ENCODE measurements at places on chromosomes 5 and 9.

- DNase-seq, result no peak
These were observed 666.7 kb downstream of the LRRC70 start for GRCh38 chr5:63245271-63245670.

DNA sequence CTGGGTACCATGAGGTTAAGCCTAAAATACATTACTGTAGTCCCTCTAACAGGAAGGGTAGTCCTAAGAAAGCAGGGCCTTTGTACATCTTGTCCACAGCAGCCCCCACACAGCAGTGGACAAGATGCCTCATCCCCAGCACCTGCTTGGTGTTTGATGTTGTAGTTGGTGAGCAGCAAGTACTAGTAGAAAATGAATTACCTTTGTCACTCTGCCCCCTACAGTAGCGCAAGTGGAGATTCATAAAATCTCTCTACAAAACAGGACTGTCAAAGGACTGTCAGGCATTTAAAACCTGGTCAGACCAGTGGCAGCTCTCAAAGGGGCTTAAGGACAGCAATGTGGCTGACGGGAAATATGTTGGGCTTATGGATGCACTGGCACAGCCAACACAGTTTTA is 122.5 kb downstream of the TMEM174 start:
- DNase-seq, result no peak

DNA sequence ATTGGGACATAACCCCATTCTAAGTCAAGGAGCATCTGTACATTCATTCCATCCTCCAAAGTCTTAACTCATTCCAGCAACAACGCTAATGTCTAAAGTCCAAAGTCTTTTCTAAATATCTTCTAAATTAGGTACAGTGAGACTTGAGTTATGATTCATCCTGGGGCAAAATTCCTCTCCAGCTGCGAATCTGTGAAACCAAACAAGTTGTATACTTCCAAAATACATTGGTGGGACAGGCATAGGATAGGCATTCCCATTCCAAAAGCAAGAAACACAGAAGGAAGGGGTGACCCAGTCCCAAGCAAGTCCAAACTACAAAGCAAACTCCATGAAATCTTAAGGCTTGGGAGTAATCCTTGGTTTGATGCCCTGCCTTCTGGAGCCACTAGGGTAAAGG is 97.6 kb upstream of the FANCC start:
- DNase-seq, result no peak

DNA sequence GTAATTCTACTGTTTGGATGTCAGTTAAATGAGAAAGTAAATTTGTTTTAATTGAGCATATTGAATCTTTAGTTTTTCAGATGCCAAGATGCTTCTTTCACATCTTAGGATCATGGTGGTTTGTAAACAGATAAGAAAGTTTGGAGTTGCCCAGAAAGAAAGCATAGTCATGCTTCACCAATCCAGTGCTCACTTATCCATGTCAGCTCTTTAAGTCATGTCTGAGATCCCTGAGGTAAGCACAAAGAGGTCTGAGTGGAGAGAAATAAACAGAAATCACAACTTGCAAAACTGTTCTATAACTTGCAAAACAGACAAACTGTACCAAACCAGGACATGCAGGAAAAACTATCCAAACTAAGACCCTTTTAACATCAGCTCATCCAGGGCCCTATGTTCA is 87.7 kb downstream of the OSTF1 start:
- DNase-seq, result no peak

DNA sequence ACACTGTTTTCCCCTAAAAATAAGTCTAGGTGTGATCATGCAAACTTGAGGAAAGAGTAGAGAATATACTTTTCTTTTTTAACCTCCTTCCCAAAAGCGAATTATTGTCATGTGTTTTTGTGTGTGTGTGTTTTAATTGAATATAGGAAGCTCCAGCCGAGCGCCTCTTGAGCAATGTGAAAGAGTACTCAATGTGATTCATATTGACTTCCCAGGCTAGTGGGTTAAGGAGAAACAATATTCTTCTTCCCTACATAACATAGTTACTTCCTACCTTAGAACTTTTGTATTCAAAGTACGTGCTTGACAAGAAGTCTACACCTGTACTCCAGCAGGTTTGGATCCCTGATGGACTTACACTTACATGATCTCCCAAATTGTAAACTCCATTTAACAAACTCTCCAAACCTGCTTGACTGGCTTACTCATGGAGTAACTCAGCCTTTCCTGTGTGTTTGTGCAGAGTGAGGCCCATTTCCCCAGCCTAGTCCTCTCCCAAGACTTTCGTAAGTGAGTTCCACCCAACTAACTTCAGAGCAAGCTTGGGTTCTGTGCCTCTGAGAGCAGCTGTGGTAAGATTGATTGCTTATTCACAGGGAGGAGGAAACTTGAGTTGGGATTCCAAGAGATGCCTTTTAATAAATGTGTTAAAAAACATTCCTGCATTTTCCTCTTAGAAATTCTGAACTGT is 9.3 kb downstream of the SLC28A3 start:
- DNase-seq, result no peak

- DNase-seq, result no peak
These were observed 4.5 kb upstream of the IL7R start for GRCh38 chr5:35852084-35852734.

- DNase-seq, result no peak
These were observed 174.9 kb upstream of the HMHB1 start for GRCh38 chr5:143636931-143637528.

DNA sequence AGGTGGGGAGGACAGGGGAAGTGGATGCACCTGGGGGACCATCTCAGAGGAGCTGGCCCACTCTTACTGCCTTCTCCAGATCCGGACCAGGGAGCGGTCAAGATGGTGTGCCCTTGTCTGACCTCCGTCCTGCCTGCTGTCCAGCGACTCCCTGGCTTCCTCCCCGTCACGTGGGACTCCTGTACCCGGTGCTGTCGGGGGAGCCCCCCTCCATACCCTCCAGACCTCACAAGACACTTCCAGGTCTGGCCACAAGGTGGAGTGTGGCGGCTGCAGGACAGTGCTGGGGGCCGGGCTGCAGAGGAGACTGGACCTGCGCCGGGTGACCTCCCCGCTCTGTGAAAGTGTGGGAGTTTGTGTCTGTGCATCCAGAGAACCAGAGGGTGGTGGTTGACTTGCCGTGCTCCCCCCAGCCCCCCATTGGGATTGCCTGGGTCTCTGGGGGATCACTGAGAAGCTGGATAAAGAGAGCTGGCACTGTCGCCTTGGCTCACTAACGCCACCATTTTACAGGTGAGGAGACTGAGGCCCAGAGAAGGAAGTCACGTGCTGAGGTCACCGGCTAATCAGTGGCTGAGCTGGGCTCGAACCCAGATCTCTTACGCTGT is 1.9 kb upstream of the CRB2 start:
- DNase-seq, result peak; percentile 15

DNA sequence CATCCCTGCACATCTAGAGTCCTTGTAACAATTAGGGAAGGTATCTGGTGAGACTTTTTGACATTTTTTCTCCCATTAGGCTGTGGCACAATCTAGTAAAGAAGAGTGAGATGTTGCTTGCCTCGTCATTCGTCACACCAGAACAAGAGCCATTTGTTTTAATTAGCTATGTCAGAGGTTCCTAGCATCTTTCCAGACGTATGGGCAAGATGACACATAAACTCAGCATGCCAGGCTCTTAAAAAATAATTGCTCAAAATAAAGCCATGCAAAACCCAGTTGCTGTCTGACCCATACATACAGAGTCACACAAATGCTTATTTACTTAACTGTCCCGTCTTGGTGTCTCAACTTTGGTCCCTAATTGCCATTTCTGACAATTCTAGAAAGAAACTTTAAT is 125.9 kb downstream of the TRPM3 start:
- no peak for DNase-seq

DNA sequence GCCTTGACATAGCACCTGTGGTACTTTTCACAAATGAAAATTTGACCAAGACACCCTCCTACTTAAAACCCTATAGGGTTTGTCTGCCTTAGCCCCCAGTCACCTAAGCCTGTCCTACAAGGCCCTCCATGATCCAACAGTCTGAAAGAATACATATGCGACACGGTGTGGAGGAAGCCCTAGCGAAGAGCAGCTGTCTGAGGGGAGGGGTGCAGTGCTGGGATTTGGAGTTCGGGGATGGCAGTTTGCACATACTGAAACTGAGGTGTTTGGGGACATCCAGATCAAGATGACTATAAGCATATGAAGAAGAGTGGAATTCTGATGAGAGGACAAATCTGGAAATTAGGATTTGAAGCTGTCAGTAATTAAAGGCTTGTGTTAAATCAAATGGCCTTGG is 7.2 kb upstream of the MYORG start:
- DNase-seq, result no peak

DNA sequence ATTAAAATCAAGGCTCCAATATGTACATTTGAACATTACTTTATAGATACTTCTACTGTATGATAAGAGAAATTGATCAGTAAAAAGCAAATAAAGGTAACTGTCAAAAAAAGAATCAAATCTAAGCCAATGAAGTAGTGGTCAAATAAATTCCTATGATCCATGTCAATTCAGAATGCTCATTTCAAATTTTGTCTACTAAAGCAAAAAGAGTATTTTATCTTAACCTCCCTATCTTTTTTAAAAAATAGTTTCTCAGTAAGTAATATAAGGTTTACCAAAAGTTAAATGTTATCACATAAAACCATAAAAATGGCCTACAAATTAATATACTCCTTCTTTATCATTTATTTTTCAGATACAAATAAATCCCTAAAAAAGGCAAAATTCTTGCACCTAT is 165.9 kb downstream of the AGTPBP1 start:
- DNase-seq, result no peak

DNA sequence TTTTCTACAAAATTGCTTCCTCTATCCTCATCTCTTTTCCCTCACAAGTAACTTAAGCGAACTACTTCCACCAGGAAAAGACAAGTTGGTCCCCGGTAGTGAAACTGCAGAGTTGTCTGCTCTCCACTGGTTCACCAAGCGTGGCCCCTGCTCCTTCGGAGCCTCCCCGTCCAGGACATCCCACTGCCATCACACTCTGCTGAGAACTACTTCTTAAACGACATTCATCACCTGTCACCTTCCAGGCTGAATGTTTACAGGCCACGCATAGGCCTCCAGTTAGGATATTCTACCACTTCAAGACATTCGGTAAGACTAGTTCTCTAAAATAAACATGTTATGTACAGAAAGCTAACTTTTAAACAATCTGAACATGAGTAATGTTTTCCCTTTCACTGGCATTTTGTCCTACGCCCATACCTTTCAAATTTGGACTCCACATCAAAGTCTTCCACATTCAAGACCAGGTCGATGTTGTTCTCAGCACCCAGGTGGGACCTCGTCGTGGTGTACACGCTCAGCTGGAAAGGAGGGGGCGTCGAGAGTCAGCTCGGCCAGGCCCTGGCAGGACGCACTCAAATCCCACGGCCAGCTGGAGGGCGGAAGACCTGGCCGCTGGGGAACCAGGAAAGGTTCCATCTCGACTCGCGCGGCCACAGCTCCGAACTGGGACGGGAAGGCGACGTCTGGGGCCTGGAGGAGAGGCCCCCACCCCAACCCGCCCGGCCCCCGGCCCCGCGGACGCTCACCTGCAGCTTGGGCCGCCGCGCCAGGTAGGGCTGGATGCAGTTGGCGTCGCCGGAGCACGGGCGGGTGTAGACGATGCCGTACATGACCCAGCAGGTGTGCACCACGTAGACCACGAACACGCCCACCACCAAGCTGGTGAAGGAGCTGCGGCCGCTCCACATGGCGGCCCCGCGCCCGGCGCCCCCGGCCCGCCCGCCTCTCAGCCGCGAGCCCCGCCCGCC is 683 bp downstream of the CLPTM1L start:
- DNase-seq, result no peak

DNA sequence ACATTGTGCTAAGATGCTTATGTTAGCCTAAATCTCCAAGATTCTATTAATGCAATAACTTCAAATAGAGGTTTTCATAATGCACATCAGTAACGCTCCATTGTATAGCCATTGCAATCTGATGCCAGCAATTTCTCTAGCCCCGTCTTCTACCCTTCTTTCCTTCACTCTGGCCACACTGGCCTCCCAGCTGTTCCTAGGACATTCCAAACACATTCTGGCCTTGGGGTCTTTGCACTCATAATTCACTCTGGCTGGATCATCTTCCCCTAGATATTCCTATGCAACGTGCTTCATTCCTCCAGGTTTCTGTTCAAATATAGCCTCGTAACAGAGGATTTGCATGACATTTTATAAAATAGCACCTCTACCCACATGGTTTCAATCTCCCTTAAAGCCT is 23.3 kb downstream of the FAM81B start:
- DNase-seq, result no peak

DNA sequence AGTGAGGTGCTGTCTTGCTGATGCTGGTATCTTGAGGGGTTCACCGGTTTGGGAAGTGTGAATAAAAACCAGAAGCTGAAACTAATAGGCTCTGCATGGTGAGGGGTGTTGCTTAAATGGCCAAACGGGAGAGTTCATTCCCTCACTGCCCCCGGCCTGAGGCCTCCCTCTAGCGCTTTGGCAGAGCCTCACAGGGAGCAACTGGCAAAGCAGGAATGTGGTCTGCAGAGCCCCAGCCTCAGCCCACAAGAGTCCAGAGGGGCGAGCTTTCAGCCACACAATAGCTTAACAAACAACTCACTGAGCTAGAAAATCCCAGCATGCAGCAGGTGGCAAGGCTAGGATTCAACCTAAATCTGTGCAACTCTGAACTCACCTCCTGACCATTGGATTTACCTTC is 234.8 kb downstream of the MED10 start:
- DNase-seq, result no peak

GRCh38 chr5:88583471-88583870 is 299.5 kb downstream of the MEF2C start:
- no peak for DNase-seq

GRCh38 chr9:8718121-8718725 is 918.6 kb upstream of the DMAC1 start:
- no peak for DNase-seq

DNA sequence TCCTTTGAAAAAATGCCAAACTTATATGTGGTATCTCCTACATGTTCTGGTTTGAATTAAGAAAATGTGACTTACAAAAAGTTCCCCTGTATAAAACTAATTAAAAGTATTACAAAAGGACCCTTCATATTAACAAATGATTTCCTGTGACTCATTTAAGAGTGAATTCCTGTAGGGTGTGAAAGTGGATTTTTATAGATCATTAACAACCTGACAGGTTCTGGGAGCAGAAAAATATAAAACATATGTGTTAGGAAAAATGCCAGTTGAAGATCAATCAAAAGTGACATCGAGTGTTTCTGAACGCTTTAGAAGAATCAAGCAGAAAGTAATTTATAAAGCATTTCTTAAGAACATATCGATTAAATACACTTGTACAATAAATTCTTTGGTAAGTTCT is 35.5 kb downstream of the CAMK4 start:
- no peak for DNase-seq

- DNase-seq, result no peak
These were observed 624.1 kb downstream of the ANXA1 start for GRCh38 chr9:73775757-73776156.

Data from stimulated activated CD8-positive, alpha-beta memory T cell treated with anti-CD3 and anti-CD28 coated beads, Interleukin-7, amount 100 ng/mL, for 1 hour (primary cell).